ENCODE measurements at places on chromosomes 6 and 20. TPM values are rescaled to one million over a fixed set of nuclear protein-coding genes. Genes with fewer than 3 reads are reported as not detected.

DNA sequence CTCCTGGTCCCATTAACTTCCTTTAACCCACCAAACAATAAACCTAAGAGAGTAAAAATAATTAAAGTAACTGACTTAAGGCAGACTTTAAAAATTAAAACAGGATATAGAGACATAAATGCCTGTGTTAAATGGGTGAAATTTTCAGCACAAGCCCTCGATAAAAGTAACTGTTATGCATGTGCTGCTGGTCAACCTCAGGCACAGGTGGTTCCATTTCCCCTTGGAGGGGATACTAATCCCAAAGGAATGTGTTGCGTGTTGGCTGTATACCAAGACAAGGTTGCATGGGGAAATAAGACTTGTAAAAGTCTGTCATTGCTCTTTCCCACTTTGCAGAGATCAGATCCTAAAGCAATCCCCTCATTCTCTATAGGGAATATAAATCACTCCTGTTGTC is 25.8 kb downstream of the HLA-A start:
- no peak for DNase-seq
- H3K36me3 ChIP-seq: no peaks in the 10 kb centered on the region
- H3K4me1 ChIP-seq: peaks cover 43% of the 10 kb centered on the region
- H3K27me3 ChIP-seq: peaks cover 4% of the 10 kb centered on the region

The VSX1 gene
- not detected for total RNA-seq

The GPLD1 gene
- 0.29 TPM for total RNA-seq

The RFX6 gene
- not detected for total RNA-seq

DNA sequence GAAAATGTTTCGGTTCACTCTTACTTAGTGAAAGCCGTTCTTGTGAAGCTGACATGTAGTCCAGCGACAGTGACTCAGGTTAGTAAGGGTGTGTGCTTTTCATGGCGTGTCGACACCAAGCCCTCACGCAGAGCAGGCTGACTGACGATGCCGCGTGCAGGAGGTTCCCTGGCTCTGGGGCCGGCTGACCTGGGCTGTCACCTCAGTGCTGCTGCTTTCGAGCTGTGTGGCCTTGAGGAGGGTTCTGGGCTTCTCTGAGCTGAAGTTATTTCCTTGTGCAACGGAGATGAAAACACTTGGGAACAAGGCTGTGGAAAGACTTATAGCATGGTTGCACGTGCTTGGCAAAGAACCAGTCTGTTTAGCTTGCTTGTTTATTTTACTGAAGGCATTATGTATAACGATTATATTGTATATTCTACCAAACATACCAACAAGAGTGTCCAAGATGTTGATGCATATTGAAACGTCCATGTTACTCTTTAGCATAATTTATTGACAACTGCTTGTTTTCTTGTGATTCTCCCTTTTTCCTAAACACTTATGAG is 59.2 kb downstream of the PHACTR3 start:
- peaks cover 13% of the 10 kb centered on the region for H3K27me3 ChIP-seq
- no peak for DNase-seq
- no peaks in the 10 kb centered on the region for H3K36me3 ChIP-seq
- H3K4me3 ChIP-seq: no peak overlapping the region

DNA sequence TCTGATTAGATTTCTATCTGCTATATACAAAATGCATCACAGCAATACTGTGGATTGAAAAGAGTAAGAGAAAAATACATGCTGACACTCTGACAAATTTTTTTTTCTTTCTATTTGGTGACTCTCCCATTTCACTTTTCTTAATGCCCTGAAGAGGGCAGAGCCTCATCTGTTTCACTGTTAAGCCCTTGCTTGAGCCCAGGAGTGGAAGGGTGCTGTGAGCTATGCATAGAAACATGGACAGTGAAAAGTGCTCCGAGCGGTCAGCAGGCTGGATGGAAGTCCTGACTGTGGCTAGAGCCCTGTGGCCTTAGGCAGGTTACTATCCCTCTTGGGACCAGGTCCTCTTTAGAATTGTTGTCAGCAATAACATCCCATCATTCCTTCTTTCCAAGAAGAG is 17.4 kb upstream of the CSE1L start:
- DNase-seq: no peak
- no peak overlapping the region for H3K27ac ChIP-seq
- H3K4me3 ChIP-seq: no peak overlapping the region
- no peaks in the 10 kb centered on the region for H3K27me3 ChIP-seq
- peaks cover 29% of the 10 kb centered on the region for H3K36me3 ChIP-seq

- no peak overlapping the region for H3K4me3 ChIP-seq
- no peak overlapping the region for H3K27ac ChIP-seq
- H3K27me3 ChIP-seq: peaks cover 42% of the 10 kb centered on the region
These were observed 532 bp upstream of the NKAIN4 start for GRCh38 chr20:63254606-63255384.

Measured in activated CD4-positive, alpha-beta memory T cell treated with anti-CD3 and anti-CD28 coated beads for 36 hours (primary cell).